ENCODE measurements at places on chromosomes 1 and 21.

GRCh38 chr1:75764057-75764655, 21.9 kb upstream of the RABGGTB start:
- DNase-seq = no peak

GRCh38 chr1:8627728-8628127, 189.7 kb downstream of the RERE start:
- DNase-seq = peak; percentile 96

GRCh38 chr1:87335175-87335884, 6.7 kb downstream of the LMO4 start:
- peak; percentile 87 for DNase-seq

DNA sequence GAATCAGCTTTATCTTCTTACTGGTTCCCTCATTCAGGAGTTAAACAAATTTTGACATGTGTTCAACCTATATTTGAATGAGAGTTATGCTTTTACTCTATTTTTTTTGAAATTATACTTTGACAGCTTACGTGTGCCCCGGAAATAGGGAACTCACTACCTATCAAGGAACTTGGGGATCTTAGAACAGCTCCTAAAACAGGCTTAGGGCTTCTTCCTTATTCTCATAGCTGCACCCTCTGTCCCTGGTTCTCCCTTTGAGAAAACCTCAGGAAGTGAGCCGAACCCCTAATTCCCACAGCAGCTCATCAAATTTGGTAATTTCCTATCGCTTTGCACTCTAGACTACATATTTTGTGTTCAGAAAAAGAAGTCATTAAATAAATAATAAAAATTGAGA, 81.2 kb upstream of the RUNX3 start:
- DNase-seq = no peak

- DNase-seq = no peak
Measured at GRCh38 chr1:212267460-212267859, 17.8 kb upstream of the PPP2R5A start.

DNA sequence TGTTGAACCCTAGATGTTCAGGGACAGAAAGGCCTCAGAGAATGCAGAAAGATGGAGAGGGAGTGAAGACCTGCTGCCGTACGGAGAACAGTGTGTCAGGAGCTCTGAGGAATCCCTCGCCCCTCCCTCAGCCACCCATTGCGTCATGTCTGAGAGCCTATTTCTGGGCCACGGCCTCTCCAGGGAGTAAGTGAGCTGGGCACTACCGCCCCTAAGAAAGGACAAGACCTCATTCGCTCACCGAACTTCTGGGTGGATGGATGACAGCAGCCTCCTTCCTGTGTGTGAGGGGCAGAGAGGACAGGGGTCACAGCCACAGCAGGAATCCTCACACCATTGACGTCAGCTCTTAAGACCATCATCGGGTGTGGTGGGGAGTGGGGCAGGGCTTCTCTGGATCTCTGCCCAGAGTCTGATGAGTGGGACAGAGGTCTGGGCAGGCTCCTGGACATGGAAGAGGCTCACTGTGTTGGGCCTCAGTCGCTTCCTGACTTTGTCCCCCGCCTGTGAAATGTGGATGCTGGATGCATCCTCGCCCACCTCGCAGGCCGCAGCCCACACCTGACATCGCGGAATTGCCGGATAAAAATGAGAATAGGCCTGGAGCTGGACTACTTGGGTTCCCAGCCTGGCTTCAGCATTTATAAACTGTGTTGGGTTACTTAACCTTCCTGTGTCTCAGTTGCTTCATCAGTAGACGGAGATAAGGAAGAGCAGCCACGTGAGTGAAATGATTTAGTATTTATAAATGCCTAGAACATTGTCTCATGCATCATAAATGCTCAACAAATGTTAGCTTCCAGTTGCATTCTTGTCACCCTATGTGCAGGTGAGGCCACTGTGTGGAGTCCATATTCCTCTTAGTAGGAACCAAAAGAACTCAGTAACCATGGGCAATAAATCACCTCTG, 238.6 kb downstream of the TRABD2B start:
- no peak for DNase-seq

- no peak for DNase-seq
Measured at GRCh38 chr1:58924821-58925220, 141.0 kb upstream of the JUN start.

DNA sequence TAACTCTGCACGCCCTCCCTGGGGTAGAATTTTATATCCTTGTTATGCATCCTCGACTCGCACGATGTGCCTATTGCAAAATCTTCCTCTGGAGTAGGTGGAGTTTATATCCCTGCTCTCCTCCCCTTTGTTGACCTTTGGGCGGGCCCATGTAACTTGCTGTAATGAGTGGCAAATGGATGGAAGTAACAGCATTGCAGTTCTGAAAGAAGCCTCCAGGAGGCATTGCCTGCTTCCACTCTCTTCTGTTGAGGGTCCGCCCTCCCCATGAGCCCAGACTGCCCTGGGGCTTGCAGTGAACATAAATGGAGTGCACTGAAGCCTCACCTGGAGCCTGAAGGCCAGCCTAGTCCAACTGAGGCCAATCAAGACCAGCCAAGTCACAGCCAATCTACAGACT, 62.2 kb upstream of the GRIK3 start:
- no peak for DNase-seq

DNA sequence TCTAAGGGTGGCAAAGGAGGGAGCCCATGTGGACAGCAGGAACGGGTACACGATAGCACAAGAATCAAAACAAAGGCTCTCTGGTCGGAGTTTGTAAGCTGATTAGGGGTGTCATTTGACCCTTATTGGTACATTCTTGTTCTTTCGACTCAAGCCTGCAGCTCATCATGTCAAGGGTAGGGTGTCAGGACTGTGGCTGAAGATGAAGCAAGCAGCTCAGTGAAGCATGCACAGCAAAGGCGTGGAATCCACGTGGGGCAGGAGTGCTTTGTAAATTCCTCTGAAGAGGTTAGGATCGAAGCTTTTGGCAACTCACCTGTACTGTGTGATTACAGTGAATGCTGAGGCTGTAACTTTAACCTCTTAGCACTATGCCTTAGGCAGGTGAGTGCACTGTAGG, 4.7 kb upstream of the ABCB10 start:
- DNase-seq = peak; percentile 46

GRCh38 chr1:30822966-30823581, 65.5 kb upstream of the LAPTM5 start:
- no peak for DNase-seq

GRCh38 chr1:172176206-172176605, 244.3 kb upstream of the C1orf105 start:
- no peak for DNase-seq

DNA sequence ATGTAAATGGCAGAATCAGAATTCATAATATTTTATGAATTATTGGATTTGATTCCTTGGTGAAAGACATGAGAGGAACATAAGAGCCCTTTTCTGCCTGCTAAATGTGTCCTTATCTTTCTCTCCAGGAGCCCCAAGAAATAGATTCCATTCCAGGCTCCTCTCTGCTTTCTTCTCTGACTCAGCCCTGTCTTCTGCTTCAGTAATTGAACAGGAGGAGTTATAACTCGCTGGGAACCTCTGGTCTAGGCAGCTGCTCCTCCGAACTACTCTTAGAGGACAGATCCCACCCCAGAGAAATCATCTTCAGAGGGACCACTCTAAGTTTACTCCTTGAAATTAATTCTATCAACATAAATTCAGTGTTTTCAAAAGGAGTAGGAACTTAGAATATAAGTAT, 78.4 kb downstream of the RGS21 start:
- DNase-seq = no peak

DNA sequence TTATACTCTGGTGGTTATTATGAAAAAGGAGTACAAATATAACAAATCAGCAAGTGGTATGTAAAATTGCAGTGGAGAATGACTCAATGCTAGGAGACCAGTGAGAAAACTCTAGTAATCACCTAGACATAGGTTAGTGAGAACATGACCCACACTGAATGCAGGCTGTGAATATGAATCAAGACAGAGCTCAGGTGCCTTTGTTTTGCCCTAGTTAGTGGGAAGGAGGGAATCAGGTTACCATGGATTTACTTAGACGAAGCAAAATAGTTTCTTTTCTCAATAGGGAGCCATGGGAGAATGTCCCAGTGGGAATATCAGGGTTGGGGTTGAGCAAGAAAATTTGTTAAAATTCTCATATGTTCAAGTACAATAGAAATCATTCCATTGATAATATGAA, 10.6 kb upstream of the GCLM start:
- DNase-seq = no peak

GRCh38 chr21:35645991-35646390, 414.3 kb downstream of the SETD4 start:
- DNase-seq = no peak

DNA sequence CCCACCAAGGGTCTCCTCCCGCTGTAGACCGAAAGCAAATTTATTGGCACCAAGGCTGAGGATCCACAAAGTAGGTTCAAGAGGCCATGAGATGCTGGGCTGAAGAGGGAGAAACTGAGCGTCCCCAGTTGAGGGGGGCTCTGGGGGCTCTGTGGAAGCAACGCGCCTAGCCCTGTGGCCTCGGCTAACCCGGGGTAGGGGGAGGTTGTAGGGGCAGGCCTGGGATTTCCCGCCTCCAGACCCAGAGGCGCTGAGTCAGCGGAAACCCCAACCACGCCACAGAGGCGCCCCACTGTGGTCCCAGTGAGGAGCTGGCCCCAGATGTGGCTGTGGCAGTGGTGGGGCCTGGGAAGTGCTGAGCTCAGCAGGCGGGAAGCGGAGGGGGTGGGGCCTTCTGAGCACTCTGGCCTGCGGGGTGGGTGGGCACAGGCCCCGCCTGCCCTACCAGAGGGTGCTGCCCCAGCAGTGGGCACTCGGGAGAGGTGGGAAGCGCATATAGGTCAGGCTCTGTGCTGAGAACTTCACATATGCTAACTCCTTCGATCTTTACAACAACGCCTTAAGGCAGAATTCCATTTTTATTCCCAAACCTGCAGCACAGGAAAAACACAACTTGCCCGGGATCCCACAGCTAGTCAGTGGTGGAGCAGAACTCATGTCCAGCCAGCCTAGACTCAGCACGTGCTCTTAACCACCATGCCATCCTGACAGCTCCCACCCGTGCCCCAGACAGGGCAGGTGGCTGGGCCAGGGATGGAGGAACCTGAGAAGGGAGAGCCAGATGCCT, 1.5 kb upstream of the COL16A1 start:
- no peak for DNase-seq

DNA sequence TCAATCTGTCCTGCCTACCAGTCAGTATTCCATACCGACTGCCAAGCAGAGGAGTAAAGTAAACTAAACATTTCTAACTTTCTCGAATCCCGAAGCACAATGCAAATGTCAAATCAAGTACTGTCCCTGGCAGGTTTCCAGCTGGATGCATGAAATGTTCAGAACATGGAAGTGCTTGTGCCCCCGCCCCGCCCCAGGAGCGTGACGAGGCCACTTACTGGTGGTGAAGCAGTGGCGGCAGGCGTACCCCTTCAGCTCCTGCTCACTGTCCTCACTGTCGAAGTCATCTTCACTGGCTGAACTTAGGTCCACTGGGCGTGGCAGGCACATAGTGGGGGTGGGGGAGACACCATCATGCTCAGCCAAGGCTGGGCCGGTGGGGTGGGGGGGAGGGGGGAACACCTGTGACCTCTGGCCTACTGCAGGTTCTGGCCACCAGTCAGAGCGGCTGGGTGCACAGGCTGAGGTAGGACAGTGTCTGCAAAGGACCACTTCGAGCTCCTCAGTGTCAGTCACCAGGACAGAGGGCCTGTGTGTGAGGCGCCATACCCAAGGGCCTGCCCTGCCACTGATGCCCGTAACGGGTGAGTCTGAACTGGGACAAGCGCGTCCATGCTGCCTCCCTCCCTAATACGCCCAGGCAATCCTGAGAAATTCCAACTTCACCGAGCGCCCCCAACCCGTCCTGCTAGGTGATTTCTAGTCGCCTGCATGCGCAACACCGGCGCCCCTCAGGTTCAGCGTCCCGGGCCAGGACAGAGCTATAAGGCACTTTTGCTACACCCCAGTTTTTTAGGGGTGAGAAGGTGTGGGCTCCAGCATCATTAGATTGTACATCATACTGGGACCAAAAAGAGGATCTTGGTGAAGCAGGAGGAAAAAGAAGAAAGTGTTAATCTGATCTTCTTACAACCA, 46.9 kb downstream of the SLC45A1 start:
- DNase-seq = no peak

DNA sequence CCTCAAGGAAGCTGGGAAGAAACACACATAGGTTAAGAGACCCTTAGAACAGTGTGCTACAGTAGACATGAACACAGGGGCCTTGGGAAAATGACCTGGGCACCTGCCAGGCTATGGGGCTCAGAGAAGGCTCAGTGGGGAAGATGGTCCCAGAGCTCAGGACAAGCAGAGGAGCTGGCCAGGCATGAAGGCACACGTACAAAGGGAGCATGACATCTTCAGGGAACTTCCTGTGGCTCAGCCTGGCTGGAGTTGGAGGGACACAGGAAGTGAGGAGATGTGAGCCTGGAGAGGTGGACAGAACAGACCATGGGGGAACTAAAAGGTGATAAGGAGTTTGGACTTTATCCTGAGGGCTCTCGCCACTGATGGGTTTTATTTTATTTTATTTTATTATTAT, 3.8 kb upstream of the SLC50A1 start:
- no peak for DNase-seq

DNA sequence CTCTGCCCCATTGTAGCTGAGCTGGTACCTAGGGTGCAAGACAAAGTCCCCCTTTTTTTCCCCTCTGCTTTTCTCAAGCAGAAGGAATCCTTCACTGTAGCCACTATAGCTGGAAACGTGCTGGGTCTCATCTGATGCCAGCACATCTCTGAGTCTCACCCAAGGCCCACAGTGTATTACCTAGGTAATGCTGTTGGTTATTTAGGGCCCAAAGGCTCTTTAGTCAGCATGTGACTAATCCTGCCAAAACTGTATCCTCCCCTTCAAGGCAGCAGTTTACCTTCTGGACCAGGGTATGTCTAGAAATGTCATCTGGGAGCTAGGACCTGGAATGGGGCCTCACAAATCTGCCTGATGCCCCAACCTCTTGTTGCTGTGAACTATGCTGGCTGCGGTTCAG, 423.4 kb downstream of the NUF2 start:
- DNase-seq = no peak

GRCh38 chr21:38623552-38623951, 125.3 kb upstream of the ERG start:
- DNase-seq = no peak

- peak; percentile 80 for DNase-seq
Measured at GRCh38 chr1:37323486-37324377, 150.6 kb upstream of the ZC3H12A start.

DNA sequence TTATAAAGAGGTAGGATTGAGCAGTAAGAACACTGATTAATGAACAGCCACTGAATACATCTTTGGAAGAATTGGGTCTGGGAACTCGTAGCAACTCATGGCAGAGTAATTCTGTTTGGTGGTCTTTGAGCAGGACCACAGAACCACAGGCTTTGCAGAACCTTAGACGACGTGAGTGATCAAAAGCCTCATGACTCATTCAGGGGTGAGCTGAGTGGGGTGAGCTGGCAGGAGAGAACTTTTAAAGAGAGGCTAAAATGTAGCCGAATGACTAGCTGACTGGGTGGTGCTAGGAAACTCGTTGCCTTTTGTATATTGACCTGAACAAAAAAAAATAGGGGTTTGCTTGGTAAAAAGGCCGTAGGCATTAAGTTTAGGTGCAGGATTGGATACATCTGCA, 313.8 kb downstream of the TGFB2 start:
- DNase-seq = no peak

DNA sequence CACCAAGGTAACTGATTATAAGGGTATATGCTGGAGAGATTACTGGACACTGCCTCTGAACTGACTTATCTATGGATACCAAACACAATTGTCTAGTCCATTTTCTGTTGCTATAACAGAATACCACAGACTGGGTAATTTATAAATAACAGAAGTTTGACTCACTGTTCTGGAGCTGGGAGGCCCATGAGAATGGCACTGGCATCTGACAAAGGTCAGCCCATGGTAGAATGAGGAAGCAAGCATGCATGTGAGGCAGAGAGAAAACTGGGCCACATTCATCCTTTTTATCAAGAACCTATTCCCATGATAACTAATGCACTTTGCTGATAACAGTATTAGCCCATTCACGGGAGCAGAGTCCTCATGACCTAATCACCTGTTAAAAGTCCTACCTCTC, 37.4 kb downstream of the FCER1A start:
- no peak for DNase-seq

All from NCI-H510A treated with DMSO at 0.1 percent for 48 hours (cell line).